Vagina (tissue), 2 donors: ENCODE measurements at places on chromosomes 11 and 22.

DNA sequence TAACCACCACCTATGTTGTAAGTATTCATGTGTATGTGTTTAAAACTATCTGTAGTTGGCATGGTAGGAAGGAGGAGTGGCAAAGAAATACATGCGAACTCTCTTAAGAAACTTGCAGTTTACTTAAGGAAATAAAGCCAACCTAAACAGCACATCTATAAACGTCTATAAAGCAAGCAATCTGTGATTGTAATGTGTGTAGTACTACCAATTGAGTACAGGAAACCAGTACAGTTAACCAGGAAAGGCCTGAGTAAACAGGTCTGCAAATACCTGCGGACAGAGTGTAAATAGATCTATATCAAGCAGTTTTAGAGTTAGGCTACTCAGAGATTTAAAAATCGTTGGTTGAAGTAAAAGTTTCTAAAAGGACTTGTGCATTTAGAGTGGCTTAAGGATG lies 59.5 kb upstream of the AMOTL1 start:
- no peak for DNase-seq

DNA sequence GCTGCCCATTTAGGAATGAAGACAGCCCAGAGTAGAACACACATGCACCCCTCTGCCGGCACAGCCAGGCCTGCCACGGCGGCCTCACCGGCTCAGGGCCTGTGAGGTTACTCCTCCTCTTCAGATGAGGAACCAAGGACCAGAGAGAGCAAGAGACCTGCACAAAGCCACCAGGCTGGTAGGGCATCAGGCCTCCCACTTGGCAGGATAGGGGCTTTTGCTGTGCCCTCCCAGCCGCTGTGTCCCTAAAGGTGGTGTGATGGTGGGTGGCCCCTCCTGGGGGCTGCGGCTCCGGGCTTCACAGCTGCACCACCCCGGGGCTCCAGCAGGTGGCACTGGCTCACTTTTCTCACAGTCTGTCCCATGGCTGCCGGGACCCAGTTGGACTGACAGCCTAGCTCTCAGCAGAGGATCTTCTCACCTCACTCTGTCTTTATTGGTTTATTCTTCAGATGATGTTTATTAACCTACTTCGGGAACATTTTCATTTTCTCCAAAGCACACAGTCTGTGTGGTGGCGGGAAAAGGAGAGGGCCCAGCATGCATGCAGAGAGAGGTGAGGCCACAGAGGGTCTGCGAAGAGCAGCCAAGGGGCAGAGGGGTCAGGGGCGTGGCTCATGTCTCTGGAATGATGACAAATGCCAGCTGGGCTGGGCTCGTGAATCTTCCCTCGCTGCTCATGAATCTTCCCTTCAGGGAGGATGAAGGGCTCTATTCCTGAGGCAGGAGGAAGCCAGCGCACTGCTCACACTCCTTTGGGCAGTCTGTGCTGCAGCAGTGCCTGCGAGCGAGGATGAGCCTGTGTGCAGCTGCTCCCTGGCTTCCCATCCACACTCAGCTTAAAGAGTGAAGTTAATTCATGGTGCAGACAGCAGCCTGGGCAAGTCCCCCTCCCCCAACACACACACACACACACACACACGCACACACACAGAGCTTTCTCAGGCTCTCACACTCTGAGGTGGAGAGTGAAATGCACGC lies 101.1 kb upstream of the PITPNB start:
- no peak for DNase-seq

DNA sequence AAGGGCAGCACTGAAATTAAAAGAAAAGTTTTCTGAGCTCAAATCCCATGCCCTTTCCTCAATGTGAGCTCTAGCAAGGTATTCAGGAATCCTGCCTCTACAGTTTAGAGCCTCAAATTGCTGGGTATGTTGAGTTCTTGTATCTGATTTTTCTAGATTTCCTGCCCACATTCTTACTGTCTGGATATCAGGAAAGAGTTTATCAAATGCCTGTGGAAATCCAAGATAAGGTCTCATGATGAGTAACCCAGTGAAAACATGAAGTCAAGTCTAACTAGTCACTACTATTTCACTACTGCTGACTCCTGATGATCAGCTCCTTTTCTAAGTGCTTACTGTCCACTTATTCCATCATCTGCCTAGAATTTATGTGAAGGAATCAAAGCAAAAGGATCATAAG lies 29.8 kb downstream of the LIMK2 start:
- DNase-seq, result no peak

GRCh38 chr22:20044495-20045151 lies 23.7 kb downstream of the TANGO2 start:
- no peak for DNase-seq

DNA sequence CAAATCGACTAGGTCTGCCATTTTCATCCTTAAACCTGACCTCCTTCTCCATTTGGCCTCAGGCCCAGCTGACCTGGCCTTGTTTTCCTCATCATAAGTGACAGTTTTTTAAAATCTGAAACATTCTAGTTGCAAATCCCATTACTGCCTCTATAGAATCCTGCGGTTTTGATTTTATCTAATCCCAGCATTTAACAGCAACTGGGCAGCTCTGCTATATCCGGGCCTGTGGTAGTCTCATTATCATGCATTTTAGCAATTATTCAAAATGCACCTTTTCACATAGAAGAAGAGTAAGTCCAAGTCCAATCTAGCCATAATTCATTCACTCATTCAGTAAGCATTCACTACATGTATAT lies 28.6 kb upstream of the BIRC3 start:
- DNase-seq, result no peak

DNA sequence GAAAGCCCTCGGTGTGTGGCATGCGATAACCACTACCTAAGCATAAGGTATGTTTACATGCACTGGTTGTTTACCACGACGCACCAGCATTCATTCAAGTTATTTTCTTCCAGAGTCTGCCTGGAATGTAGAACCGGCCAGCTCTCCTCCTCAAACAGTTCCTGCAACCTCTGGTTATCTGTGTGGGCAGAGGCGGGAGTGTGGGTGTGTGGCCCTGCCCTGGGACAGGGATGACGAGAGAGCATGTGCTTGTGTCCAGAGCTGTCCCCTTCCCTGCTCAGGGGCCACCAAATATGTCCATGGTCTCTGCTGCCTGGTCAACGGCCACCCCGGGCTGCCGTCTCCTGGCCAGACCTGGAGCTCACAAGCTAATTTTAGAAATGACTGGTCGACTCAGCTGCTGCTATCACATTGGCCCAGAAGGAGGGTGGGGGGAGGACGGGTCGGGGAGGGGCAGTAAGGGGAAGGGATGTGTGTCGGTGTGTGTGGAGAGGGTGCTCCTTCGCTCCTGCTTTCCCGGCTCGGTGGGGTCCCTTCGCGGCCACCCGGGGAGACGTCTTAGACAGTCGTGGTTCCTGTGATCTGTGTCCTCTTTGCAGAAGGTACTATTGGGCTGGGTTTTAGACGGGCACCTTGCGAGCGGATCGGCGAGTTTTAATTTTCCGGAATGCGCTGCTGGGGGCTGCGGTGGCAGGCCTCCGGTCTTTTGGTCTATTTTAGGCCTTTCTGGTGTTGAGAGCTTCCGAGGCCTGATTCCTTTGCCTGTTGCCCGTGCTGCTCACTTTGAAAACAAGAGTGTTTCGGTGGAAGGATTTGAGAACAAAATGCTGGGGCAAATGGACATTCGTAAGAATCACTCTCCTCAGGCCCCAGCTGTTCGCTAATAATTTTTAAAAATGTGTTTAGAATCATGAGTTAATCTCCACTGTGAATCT lies at the start of gene MYO18B:
Gene MYO18B (plus strand): TSS at position 497 of the 935 bp plus-strand sequence. CDS start 18,905 bp downstream, outside the sequence.
- no peak for DNase-seq

- no peak for DNase-seq
Observed at GRCh38 chr11:109019342-109019936, 354.6 kb downstream of the DDX10 start.

- no peak for DNase-seq
Observed at GRCh38 chr11:120261931-120262330, 22.0 kb downstream of the POU2F3 start.
